IMR-90 (cell line): ENCODE measurements at places on chromosomes 2 and 18. TPM values are rescaled to one million over a fixed set of nuclear protein-coding genes. Genes with fewer than 3 reads are reported as not detected.

GRCh38 chr18:9755615-9756014 lies 47.5 kb downstream of the RAB31 start:
- DNase-seq: no peak

GRCh38 chr2:23283-23682 lies 23.0 kb downstream of the FAM110C start:
- no peak for DNase-seq

HS1BP3 gene
- total RNA-seq: 9.0 and 10.3 TPM in 2 replicates

GRCh38 chr2:152617456-152618192 lies 99.6 kb downstream of the PRPF40A start:
- DNase-seq: peak; percentile 17

TNFAIP6 gene
- total RNA-seq: 2.2 and 2.9 TPM in 2 replicates

IL36G gene
- total RNA-seq: not detected in 2 replicates

GRCh38 chr2:151197184-151198108 lies 64.2 kb downstream of the RBM43 start:
- no peak for DNase-seq

CERKL gene
- total RNA-seq: under 0.01 TPM in 1 of 2 replicates, not detected in the other

GRCh38 chr2:132581991-132582738 lies 87.8 kb downstream of the LYPD1 start:
- peak; percentile 69 for DNase-seq

DNA sequence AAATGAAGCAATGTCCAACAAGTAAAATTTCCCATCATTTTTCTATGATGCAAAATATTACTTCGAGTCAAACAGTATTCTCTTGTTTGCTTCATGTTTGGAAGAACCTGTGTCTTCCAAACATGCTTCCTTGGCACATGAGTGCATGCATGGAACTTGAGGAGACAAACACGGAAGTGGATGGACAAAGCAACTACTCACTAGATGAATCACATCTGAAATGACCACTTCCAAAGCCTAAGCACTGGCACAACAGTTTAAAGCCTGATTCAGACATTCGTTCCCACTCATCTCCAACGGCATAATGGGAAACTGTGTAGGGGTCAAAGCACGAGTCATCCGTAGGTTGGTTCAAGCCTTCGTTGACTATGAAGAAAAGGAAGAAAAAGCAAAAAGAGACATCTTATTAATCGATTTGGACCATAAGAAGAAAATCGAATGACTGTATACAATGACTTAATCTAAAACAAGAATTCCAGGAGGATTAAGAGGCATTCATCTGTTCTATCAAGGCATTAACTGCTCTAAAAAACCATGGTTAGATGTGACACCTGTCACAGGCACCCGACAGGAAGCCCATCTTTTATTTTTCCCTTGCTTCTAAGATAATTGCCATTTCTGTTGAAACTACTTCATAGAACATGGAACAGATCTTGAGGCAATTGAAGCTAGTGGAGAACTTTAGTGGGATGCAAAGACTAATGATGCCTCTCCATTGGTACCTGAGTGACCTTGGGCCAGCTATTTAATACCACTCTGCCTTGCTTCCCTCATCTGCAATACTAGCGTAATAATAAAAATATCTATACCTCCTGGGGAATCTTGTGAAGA lies 56.0 kb downstream of the ATIC start:
- DNase-seq: peak; percentile 93

- no peak for DNase-seq
These were observed 4.1 kb upstream of the CD8A start for GRCh38 chr2:86794861-86795260.

DNA sequence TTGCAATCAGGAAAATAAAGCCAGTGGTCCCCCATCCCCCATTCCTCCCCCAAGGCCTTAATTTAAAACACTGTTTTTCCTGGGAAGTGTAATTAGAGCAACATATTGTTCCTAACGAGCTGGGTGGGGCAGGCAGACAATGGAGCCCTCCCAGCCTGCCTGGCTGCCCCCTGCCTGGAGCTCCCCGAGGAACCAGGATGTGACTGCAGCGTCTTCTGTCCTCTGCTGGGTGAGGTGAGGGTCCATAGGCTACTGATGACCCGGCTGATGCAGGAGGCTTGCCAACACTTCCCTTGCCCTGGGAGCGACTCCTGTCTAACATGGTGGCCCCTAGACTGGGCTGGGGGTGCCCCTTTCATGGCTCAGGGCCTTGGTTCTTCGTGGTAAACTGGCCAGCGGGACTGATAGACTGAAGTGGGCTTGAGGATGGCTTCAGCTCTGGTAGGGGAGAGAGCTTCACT lies 152.4 kb downstream of the DYSF start:
- no peak for DNase-seq

- no peak for DNase-seq
These were observed 63.4 kb downstream of the TET3 start for GRCh38 chr2:74048147-74048546.

CRIM1 gene
- 436 and 490 TPM in 2 replicates for total RNA-seq

ANKRD62 gene
- not detected in 2 replicates for total RNA-seq

DNA sequence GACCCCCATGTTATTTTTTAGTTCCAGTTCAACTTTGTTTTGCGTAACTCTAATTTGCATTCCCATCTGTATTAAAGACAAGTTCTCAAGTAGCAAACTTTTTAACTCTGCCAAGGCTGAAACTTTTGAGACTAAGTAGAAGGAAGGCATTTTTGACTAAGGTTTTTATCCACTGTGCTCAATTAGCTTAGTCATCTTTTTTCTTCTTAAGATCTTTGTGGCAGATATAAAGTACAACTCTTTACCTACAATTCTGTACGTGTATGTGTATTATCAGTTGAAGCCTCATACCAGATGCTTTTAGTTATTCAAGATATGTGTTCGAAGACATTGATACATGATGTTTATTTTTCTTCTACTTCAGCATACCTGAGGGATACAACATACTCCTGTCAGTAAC lies 41.6 kb downstream of the CREB1 start:
- DNase-seq: no peak

DNA sequence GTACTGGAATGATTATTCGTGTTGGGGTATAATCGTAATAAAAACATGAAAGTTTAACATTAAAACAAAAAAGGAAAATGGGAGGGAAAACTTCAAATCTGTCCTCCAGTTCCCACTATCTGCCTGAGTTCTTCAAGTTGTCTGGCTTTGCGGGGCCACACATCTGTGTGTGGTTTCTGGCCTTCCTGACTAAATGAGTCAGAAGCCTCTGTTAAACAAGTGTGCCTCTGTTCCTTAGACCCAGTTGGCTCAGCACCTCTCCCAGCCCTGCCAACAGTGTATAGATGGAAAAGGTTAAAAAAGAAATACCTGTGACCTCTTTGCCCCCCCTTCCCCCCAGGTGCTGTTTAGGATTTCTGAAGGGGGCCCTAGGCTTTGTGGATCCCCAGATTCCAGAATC lies 30.2 kb downstream of the XDH start:
- DNase-seq: peak; percentile 96

DNA sequence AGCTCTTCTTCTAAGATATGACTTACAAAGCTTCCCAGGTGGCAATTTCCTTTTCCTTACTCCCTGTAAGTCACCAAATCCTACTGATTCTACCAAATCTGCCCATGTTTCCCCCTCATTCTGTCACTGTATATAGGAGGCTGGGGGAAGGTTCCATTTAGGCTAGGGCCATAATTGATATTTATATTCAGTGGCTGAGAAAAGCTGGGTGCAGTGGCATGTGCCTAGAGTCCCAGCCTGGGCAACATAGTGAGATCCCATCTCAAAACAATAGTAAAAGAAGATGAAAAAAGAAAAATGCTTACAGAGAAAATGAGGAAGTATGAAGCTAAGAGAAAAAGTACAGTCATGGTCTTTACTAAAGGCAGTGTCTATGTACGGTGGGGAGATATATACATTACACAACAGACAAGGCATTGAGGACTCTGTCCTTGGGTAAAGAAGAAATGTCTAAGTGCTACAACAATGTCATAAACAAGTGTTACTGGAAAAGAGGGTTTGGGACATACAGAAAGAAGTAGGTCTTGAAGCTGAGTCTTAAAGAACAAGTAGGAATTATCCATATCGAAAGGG lies 4.8 kb downstream of the CWC22 start:
- no peak for DNase-seq

GRCh38 chr2:29821591-29821990 lies 99.8 kb downstream of the ALK start:
- DNase-seq: no peak

DNA sequence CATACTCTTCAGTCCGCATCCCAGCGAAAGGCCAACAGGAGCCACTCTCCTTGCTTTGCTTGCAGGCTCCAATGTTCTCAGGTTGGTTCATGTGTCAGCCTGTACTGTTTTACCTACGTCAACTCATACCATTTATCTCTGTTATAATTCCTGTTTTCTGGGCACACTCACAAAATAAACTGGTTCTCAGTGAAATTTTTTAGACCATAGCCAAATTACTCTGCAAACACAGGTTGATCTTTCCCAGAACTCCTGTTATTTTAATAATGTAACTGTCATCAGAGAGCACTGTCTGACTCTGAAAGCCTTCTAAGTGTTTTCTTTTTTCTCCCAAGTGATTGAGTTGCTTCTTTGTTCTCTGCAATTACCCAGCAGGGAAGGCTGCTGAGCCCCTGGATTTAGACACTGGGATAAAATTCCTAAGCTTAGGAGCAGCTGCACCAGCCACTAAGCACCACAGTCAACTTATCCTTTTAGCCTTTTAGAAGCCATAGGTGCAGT lies 111.6 kb upstream of the PIEZO2 start:
- DNase-seq: no peak

GDF7 gene
- total RNA-seq: under 0.01 TPM in 2 replicates

DNA sequence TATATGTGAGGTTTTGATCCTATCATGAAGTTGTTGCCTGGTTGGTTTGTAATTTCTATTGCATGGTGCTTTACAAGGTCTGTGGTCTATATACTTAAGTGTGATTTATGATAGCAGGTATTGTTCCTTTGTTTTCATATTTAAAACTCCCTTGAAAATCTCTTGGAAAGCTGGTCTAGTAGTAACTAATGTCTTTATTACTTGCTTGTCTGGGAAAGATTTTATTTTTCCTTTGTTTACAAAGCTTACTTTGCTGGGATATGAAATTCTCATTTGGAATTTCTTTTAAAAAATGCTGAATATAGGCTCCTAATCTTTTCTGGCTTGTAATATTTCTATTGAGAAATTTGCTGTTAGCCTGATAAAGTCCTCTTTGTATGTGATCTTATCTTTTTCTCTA lies 862.9 kb upstream of the NXPH2 start:
- no peak for DNase-seq

DNA sequence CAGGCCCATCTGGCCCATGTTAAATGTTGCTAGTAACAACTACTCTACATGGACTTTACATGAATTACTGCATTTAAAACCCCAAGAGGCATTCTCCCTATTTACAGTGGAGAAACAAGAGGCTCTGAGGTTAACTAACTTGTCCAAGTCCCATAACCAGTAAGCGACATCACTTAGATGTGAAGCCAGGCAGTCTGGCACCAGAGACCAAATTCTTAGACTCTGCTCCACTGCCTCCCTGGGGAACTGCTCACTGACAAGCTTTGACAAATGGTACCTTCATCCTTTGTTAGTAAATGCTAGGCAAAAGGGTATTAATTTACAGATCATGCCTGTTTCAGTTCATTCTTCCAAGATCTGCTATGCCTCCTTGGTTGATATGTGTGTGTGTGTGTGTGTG lies 124.8 kb downstream of the AFF3 start:
- peak; percentile 74 for DNase-seq

- no peak for DNase-seq
These were observed 285.7 kb upstream of the DCC start for GRCh38 chr18:52054324-52054723.

DNA sequence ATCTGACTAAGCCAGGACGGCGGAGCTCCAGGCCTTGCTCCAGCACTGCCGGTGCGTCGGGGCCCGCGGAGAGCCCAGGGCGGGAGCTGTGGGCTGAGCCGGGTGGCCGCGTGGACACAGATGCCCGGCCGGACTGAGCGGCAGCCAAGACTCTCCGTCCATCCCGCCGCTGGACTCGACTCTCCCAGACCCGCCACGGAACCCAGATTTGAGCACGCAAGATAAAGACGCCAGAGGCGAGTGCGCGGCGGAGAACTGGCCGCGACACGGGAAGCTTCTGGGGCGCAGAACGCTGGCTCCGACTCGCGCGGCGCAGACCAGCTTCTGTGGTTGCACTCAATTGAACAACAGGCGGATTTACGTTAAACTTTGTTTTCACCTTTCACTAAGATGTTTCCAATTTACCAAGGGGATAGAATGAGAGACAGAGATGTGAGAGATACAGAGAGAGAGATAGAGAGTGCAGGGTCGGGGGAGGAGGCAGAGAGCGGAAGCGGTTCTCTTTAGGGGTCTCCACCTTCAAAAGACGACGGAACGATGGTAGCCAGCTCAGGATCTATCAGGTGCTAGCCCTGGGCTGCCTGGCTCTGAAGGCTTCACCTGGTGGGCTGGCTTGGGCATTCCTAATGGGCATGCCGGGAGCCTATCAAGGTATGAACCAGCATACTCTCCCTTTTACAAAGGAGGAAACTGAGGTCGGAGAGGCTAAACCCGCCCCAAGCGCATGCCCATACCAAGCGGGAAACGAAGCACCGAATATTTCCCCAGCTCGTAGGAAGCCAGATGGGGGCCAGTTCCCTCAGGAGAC lies 10.4 kb upstream of the EN1 start:
- no peak for DNase-seq

DNA sequence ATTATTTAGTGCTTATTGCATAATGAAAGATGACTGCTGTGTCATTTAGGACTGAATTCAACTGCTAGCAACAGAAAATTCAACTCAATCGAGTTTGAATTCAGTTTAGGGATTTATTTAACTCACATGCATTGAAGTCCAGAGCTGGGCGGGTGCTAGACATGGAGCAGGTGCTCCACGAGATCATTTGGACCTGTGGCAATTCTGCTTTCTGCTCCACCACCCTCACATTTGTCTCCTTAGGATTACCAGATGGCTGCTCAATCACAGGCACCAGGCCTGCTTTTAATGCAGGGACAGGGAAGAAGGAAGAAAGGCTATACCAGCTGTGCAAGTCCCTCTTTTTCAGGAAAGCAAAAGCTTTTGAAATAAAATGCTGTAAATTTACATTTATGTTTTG lies 572.9 kb upstream of the SLC8A1 start:
- no peak for DNase-seq

DNA sequence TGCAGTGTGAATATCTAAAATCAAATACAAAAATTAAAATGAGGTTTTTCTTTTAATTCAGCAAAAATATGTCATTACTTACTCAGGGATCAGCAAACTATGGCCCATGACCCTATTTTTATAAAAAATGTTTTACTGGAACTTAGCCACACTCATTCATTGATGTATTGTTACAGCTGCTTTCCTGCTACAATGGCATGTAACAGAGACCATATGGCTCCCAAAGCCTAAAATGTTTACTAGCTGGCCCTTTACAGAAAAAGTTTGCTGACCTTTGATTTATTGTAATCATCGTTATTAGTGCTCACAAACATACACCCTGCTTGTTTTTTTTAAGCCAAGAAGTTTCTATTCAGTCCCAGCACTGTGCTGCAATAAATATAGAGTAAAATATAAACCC lies 120.3 kb downstream of the PLA2R1 start:
- no peak for DNase-seq

DNA sequence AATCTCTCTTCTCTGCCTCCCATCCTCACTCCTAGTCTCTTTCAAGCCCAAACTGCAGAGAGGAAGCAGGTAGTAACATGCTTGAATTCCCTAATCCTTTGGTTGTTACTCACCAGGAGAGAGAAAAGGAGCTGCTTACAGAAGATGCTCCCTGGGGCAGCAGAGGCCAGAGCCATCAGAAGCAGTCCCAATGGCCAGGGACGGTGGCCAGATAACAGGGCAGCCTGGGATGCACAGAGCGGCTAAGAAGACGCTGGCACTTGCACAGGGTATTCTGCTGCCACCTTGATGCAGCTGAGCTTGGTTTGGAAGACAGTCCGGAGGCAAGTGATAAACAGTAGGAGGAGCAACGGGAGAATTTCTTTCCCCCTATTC lies 250 bp downstream of the DSC1 start:
- no peak for DNase-seq
